GM04503 (cell line): ENCODE measurements at places on chromosomes 6 and 20.

DNA sequence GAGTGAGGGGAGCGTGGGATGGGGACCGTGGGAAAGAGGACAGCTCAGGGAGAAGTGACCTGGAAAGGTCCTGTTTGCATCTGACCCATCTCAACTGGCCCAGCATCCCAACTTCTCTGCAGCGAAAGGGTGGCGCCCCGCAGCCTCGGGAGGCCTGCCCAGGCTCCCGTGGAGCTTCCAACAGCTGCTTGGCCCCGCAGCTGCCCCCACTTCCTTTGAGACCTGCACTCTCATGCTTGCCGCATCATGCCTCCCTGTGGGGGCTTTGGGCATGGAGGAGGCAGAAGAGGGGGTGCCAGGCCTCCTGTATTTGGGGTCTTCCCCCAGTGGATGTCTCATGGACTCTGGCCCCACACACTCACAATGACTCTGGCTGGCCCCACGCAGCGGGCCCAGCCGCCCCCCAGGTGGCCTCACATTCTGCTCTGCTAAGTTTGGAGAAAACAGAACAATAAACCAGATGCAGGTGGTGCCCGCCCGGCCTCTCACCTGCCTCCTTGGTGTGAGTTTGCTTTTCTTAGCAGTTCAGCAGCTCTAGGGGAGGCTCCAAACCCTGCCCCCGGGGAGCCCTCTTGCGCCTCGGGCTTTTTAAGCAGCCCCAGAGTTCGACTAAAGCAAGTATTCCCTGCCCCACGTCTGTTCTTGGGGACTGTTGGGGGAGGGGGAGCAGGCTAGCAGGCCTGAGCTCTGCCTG is 40.7 kb downstream of the CPXM1 start:
- DNase-seq = no peak

DNA sequence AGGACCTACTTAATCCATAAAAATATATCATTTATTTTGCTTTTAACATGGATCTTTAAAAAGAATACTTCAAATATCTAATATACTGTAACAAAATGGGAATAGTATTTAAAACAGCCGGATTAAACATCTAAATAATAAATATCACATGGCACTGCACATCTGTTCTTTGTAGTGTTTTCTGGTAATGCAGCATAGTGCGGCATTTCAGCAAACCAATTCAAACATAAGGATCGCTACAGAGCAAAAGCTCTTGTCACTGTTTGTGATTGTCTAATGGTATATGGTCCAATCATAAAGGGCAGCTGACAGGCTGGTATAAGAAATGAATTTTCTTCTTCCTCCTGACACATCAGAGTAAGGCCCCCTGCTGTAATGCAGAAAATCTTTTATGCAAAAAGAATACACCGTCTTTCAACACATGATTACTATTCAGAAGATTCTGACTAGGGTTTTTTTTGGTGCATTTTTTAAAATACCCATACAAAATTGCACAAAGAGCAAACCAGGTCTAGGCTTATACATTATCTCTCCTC is 40.0 kb upstream of the POU3F2 start:
- DNase-seq = no peak

DNA sequence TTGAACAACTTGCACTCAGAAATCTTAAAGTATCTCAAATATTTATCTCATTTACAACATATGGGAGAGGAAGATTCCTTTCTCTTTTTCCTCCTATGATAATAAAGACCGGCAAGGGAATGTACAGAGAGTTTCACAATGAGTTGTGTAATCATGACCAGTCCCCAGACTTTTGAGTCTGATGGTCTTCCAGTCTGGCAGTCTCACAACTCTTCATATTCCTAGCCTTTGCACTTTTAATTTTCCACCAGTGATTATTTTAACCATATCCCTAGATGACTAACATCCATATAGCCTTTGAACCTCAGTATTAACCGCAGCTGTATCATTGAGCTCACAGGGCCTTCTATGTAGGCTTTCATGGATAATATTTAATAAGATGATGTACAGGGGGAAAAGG is 278.5 kb downstream of the KHDC1L start:
- no peak for DNase-seq

DNA sequence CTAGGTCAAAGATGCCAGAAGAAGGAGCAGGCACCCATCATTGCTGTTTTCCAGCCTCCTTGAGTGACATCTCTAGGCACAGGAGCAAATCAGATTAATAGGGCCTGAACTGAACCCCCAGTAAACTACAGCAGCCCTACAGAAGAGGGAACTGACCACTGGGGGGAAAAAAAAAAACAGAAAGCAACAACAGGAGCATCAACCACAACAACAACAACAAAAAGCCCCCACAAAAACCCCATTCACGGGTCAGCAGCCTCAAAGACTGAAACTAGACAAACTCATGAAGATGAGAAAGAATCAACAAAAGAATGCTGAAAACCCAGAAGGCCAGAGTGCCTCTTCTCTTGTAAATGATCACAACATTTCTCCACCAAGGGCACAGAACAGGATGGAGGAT is 537.4 kb upstream of the BTBD3 start:
- no peak for DNase-seq

DNA sequence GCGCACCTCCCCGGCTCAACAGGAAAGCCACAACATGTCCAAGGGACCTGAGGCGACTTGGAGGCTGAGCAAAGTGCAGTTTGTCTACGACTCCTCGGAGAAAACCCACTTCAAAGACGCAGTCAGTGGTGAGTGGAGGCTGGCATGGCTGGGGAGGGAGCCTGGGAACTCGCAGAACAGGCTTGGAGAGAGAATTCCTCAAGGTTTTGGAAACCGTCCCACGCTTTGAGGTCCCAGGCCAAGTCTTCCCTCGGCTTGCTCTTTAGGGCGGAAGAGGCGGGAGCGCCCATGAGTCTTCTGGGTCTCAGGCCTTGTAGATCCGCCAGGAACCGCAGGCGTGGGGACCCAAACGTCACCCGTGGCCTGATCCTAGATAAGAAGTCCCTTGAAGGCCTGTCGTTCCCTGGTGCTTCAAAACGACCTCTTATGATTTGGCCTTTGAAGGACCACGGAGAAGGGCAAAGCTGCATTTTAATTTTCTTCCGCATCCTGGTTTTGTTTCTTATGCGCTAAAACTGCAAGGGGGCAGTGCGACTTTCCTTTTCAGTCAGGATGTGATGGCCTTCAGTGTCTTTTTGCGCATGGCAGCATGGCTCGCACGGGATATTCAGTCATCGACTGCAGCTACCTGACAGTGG is 2.0 kb downstream of the LAMP5 start:
- no peak for DNase-seq

- DNase-seq = no peak
These were observed 161.6 kb upstream of the CDYL start for GRCh38 chr6:4614637-4615036.

- DNase-seq = no peak
These were observed 745.1 kb upstream of the MARCKS start for GRCh38 chr6:113112086-113112485.

- no peak for DNase-seq
These were observed 447.0 kb upstream of the CDH4 start for GRCh38 chr20:60804918-60805630.

DNA sequence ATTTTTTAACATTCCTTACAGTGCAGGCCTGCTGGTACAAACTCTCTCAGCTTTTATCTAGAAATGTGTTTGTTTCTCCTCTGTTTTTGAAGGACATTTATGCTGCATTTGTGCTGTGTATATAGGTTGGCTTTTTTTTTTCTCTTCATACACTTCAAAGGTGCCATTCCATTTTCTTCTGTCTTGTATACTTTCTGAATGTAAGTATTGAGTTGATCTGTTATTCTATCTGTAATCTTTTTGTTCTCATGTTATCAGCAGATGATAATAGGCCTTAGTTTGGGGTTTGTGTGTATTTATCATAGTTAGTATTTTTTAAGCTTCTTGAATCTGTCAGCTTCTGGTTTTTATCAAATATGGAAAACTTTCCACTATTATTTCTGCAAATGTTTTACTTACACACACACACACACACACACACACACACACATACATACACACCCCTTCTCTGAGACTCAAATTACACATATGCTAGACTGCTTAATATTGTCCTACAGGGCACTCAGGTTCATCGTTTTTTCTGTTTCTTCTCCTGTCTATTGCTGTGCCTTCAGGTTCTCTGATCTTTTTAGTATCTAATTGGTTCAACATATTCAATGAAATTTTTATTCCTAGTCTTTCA is 74.6 kb downstream of the RPP40 start:
- DNase-seq = no peak

DNA sequence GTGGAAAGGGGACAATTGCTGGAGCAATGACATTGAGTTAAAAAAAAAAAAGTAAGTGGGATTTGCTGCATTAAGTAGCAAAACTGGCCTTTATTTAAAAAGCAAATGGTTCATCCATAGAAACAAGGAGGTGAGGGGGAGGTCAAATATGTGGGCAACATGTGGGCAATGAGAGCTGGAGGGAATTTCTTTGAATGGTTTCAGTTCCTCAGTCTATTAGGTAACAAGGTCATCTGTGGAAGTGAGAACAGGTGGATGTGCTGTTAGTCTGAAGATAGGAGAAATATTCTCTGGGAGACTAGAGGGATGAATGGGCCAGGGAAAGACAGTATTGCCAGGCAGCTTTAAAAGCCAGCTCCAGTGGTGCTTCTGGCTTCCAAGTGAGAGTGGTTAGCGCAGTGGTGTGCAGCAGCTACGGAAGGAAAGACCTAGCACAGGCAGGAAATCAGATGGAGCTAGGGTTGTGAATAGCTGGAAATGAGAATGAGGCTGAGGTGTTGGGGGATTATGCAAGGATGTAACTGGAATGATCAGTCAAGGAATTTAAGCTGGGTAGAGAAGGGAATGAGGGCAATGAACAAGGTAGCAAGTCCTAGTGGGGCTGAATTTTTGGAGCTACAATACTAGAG is 727.6 kb downstream of the PTPRT start:
- no peak for DNase-seq

DNA sequence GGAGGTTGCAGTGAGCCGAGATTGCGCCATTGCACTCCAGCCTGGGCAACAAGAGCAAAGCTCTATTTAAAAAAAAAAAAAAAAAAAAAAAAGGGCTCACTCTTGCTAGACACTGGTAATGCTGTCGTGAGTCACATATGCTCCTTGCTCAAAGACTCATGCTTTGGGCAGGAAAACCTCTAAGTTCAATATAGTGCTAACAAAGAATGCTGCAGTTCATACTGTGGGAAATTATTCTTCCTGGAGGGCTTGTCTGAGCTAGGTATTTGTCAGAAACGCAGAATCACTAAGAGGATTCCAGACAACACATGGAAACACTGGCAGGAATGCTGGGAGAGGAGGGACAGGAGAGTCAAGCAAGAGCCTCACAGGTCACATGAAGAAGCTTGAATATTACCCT is 2.3 kb upstream of the LYRM2 start:
- no peak for DNase-seq

DNA sequence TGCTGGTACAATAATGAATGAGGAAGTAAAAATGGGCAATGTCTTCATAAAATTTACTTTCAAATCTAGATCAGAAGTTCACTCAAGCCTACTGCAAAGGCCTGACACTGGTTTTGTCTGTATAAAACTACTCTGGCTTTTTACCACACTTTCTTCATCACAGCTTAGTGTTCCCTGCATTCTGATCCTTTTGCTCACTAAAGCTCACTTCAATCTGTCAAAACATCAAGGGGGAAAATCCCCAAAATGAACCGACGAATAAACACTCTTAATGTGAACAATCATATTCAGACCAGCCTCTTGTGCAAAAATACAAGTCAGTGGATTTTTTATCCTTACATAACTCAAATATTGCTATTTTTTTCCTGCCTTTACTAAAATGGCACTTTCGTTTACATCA is 98.5 kb downstream of the PRDM1 start:
- DNase-seq = no peak

DNA sequence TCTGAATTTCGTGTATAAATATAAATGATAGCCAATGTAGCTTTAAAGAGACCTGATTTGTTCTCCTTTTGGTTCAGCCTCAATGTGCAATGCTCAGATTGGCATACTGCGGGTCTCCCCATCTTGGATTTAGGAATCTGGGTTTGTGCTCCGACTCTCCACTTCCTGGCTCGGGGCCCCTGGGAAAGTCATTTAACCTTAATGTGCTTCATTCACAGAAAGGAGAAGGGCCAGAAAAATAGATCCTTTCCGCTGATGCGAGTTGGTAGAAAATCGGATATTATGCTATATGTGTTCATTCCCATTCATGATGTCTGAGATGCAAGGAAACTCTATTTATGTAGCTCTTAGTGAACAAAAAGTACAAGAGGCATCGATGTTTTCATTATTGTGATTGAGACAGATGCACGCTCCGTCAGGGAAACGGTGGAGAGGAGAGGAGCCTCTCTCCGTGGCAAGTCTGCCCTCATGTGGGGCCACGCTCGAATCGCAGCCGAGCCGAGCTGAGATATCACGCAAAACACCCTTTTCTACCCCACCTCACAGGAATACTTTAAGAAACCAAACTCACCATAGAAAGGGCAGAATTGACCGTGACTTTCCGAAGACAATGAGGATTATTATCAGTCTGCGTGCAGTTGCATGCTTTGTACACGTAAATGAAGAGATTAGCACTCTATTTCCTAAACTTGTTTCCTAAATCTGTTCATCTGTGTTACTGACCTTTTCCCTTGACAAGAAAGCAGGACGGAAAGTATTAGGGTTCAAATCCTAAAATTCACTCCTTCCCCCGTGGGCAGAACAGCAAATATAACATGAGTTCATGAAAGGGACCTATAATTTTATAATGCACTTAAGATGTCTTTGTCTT is 136.6 kb downstream of the COL9A1 start:
- no peak for DNase-seq

DNA sequence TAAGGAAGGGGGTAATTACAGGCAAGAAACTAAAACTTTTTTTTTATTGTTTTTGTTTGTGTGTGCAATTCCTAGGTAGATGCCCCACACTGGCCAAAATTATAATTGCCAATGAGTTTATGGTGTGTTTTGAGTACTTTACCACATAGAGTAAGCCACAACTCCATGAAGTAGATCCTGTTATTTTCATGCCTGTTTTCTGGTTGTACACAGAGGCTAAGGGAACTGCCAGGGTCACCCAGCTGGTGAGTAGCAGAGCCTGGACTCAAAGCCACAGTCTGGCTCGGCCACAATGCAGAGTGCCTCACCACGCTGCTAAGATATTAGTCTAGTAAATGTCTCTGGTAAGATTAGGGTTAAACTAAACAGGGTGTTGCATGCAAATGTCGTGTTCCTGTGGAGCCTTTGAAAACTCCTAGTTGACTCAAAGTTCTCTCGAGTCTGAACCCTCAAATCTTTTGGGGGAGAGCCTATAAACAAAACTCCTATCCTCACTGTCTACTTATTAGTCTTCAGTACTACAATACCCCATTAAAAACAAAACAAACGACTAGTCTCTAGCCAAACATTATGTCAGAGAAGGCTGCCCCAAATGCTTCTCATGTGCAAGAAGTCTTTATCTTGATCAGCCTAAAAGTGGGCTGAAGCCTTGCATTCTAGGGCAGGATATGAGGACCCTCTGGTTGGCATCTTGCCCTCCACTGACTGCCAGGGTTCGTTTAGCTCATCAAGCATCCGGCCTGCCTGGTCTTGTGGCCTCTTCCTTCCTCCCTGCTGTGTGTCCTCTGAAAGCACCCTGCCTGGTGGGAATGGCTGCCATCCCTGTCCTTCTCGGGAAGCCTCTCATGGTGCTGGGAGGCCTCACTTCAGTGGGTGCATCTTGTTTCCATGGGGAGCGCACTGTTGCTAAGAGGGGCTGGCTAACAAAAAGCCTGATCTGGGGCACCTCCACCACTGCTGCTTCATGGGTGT is 4.2 kb downstream of the DUSP22 start:
- DNase-seq = no peak

GRCh38 chr6:169229615-169230321 is 23.9 kb downstream of the THBS2 start:
- DNase-seq = no peak
